ENCODE measurements at places on chromosomes 6 and 20. TPM values are rescaled to one million over a fixed set of nuclear protein-coding genes. Genes with fewer than 3 reads are reported as not detected.

DNA sequence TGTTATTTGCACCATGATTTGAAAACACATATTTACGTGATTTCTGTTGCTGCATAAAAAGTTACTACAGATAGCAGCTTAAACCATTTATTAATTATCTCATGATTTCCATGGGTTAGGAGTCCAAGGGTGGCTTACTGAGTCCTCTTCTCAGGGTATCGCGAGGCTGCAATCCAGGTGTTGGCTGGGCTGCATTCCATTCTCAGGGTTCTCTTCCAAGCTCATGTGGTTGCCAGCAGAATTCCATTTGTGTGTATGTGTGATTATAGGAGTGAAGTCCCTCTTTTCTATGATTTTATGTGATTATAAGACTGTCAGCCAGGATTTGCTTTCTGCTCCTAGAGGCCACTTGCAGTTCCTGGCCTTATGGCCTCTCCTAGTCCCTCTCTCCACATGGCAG lies 135.1 kb downstream of the FAM83B start:
- DNase-seq, result no peak

DNA sequence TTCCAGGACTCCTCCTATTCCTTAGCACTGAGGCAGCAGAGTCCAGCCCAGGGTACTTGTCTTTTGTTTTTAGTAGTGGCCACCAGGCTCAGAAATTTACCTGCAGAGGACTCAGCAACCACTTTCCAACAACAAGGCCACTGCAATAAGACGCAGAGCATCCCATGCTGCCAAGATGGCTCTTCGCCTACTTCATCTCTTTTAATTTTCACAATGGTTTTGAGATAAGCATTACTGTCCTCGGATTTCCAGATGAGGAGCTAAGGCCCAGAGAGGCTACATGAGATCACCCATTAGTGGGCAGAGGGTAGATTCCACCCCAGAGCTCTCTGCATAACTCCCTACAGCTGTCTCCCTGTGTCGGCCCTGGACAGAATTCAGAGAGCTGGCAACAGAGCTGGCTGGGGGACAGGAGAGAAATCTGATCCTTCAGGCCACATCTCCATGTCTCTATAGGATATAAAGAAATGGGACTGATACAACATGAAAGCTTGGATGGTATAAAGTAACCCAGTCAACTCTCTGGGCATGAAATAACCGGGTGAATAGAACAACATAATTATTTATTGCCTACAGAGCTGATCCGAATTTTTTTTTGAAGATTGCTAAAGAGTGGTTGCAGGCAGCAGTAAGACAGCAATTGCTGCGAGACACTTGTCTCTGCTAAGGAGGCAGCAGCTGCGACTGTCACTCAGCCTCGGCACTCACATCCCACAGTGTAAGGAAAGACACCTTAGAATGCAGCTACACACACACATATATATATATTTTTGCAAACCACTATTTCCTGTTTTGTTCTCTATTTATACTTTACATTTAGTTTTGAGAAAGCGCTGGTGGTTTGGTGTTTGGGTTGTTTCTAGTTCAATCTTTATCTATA lies 37.2 kb downstream of the SCML4 start:
- no peak for DNase-seq

DNA sequence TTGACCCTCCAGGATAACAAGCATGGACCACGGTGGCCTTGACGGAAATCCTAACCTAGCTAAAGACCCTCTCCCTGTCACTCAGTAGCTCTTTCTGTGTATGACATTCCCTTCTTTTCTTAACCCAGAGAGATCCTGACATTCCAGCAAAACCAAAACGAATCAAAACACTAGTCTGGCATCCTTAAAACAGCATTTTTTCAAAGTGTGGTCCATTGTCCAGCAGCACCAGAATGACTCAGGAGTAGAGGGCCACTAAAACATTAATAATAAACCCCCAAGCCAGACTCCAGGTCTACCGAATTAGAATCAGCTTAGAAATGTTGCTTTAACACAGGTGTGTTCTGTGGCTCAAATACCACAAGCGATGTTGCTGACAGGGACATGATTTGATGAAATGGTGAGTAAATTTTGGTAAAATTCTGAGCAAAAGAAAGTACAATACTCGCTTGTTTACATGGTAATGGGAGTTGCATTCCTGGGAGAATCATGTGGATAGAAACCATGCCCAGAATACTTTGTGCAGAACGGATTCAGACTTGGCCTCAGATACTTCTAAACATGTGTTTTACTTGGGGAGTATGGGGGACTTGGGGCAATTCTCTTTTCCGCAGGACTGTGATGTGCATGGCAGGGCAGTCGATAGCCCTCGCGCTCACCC lies 174.2 kb upstream of the KCNG1 start:
- no peak for DNase-seq

DNA sequence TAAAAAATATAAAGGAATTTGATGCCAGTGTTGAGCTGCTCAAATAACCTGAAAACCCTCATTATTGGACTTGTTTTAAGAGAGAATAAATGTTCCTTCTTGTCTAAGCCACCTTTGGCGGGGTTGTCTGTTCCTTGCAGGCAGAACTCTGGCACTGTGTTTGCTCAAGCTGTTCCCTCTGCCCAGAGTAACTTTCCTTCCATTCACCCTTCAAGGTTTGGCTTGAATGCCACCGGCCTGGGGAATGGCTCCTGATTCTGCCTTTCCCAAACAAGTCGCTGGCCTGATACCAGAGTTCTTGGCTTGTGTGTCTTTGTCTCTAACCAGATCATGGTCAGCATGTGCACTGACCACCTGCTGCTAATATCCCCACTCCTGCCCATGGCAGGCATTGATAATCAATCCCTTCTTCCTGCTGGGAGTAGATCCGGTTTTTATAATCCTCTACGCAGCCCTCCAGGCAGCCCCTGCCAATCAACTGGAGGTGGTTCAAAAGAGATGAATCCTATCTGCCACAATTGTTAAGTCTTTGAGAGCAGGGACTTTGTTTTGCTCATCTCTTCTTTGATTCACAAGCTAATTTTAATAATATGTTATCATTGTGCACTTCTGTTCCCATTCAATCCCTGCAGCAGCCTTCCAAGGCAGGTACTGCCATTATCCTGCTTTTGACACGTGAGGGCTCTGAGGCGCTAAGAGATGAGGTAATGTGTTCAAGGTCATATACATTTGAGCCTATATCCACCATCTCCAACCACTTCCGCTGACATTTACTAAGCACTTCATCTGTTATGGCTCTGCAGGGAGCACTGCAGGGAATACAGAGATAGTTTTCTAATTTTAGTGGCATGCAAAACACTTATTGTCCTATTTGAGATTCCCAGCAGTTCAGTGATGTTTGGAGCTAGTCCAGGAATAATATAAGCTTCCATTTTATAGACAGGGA lies 3.1 kb upstream of the CCM2L start:
- DNase-seq, result no peak

- no peak for DNase-seq
These were observed 292.5 kb upstream of the SGK1 start for GRCh38 chr6:134610411-134610810.

HLA-DOA gene
- 25.2 TPM for total RNA-seq

- no peak for DNase-seq
These were observed 15.8 kb downstream of the MPC1 start for GRCh38 chr6:166366921-166367320.

- no peak for DNase-seq
These were observed 163.3 kb downstream of the DST start for GRCh38 chr6:56479381-56479780.

DNA sequence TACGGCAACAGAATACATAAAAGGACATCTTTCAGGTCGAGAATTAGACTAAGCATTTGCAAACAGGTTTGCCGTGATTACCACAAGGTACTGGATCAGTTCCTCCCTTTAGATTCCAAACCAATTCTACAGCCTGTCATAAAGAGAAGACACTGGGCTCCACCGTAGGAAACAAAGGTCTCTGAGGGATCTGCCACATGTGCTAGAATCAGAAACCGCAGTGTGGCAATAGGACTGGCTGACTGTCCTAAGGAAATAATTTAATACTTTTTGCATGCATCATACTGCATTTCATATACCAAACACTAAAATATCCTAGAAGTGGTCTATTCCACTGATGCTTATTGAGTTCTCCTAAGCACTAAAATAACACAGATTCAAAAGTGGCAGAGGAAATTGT lies 59.2 kb downstream of the POPDC3 start:
- no peak for DNase-seq

LY6G6C gene
- total RNA-seq, result not detected

DNA sequence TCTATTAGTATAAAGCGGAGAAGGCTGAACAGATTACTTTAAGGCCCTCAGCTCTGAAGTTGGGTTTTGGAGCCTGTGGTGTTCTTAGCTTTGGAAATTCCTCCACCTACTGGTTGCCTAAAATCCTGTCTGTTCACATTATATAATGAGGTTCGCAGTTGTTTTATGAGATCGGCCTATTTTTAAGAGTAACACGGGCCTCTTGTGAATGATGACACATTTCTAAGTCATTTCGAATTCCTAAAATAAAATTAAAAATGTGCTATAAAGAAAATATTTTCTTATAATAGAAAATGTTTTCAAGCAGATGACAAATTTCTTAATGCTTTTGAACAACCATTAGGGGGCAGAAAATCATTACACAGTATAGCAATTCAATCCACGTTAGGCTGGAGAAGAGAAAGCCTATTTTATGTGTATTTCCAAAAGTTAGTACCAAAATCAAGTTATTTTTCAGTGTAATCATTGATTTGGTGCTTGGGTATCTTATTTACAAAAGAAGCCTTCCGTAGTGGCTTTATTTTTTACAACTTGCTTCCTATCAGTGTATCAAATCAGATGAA lies 15.8 kb upstream of the FAM8A1 start:
- DNase-seq, result no peak

DNA sequence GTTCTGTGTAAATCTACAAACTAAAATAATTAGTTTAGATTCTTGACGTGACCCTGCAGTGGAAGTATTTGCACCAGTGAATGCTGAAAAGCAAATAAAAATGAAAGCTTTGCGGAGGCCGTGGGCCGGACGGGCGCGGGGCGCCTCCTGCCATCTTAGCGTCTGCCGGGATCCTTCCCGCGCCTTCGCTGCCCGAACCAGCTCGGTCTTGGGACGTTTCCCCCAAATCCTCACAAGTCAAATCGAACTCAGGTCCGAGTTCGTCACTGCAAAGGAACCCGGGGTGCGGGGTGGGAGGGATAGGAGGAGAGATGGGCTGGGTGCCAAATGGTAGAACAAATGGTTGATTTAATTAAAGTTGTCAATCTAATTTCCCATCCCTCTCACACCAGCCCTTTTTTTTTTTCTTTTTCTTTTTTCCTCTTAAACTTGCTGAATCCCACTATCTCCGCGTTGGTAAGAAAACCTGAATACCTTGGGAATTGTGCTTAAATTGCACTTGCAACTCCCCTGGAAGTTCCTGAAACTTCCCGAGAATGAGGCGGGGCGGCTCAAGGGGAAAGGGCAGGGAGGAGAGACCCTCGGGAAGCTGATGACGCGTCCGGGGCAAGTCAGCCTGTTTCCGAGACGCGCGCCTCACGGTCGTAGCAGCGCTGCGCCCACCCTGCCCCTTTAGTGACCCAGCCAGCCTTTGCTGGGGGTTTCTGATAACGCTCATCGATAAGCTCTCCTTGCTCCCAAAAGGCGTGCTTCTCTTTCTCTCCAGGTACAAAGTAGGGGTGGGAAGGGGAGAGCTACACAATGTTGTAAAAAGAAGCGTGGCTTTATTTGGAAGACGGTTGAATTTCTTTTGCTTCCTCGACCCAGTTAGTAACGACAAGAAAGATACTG lies 1.8 kb downstream of the GJA1 start:
- DNase-seq, result peak; percentile 74

DNA sequence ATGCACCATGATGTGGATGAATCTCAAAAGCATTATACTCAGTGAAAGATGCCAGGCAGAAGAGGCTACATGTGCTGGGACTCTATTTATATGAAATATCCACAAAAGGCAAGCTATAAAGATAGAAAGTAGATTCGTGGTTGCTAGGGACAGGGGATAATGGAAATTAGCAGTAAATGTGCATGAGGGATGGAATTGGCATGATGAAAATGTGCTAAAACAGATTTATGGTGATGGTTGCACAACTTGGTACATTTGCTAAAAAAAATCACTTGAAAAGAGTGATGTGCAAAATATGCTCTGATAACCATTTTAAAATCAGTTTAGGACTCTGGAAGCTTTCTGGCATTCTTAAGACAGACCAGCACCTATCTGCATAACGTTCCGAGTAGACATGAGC lies 61.6 kb downstream of the ALDH8A1 start:
- no peak for DNase-seq

ME1 gene
- 14.7 TPM for total RNA-seq

GRCh38 chr6:107122748-107123147 lies 7.4 kb upstream of the BEND3 start:
- DNase-seq, result no peak

DNA sequence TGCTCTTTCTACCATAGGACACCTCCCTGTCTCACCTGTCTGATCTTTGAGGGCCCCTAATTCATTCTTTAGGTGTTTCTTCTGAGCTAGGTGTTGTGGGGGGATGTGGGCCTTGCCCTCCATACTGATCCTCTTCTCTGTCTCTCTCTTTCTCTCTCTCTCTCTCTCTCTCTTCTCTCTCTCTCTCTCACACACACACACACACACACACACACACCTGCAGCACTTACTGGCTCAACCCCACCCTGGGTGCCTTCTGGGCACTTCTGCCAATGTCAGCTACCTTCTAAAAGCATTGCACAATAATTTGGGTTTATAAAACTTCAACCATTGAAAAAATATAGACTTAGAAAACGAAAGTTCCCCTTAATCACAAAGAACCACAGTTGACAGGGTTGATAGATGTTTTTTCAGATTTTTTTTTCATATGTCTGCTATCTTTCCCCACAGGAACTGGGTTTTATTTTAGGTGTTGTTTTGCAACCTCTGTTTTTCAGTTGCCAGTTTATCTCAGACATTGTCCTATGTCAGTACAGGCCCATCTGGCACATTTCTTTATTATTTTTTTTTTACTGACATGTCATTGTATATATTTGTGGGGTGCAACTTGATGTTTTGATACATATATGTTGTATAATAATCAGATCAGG lies 28.1 kb downstream of the PKIG start:
- peak; percentile 20 for DNase-seq

CDH4 gene
- total RNA-seq, result 0.23 TPM

DNA sequence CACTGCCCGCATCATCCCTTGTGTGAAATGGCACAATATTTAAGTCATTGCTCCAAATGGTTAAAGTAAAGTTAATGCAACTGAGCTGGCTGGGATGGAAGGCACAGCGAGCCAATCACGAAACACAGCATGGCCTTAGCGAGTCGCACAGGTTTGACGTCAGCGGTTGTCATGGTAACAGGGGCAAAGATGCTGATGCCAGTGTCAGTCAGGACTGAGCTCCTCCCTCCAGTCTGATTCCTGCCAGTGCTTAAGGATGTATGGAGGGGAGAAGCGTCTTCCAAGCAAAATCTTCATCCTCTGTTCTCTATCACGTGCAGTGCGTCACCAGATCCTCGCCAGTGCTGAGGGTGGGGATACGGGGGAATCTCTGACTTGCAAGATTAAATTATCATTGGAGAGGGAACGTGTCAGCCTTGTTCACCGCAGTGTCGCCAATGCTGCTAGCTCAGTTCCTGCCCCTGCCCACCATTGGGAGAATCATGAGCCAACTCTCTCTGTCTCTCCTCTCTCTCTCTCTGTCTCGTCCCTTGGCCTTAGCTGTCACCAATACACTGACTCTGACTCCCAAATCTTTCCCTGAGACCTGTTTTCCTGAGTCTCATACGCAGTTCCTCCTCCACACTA lies 24.5 kb downstream of the TSPYL4 start:
- DNase-seq, result no peak
